ENCODE measurements at places on chromosomes 1 and 21. TPM values are rescaled to one million over a fixed set of nuclear protein-coding genes. Genes with fewer than 3 reads are reported as not detected.

DNA sequence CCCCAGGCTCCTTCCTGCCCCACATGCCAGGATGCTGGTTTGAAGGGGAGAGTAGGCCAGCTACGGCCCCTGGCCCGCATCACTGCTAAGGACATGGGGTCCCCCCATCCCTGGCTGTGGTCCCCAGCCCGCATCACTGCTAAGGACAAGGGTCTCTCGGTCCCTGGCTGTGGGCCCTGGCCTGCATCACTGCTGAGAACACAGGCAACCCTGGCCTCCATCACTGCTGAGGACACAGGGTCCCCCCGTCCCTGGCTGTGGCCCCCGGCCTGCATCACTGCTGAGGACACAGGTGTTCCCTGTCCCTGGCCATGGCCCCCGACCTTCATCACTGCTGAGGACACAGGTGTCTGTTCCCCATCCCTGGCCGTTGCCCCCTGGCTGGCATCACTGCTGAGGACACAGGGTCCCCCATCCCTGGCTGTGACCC, 448 bp upstream of the OBSCN start:
- no peaks in the 10 kb centered on the region for H3K27me3 ChIP-seq
- H3K27ac ChIP-seq, result no peak overlapping the region
- no peak overlapping the region for H3K4me3 ChIP-seq
- H3K36me3 ChIP-seq, result no peaks in the 10 kb centered on the region
- peak; percentile 70 for DNase-seq

GRCh38 chr1:52574594-52574993, 21.7 kb upstream of the TUT4 start:
- no peak overlapping the region for H3K4me3 ChIP-seq
- H3K4me1 ChIP-seq, result no peaks in the 10 kb centered on the region
- DNase-seq, result no peak
- no peak overlapping the region for H3K27ac ChIP-seq
- no peaks in the 10 kb centered on the region for H3K36me3 ChIP-seq
- no peaks in the 10 kb centered on the region for H3K27me3 ChIP-seq

DNA sequence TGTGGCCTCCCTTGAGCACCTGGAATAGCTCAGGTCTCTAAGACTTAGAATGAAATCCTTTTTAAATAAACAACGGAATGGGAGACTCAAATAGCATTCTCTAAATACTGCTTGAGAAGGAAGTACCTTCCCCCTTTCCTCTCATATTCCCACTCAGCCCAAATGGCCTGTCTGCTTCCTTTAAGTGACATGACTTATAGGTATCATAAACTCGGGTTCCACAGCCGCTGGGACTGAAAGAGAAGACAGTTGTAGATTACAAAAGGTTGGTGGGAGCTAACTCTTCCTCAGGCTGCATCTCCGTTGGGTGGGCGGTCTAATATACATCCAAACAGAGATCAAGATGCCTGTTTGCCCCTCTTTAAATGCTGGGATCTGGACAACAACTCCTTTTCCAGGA, 1.2 kb upstream of the HMCN1 start:
- H3K27me3 ChIP-seq, result no peaks in the 10 kb centered on the region
- no peaks in the 10 kb centered on the region for H3K36me3 ChIP-seq
- peak; percentile 93 for DNase-seq
- H3K4me1 ChIP-seq, result peaks cover 4% of the 10 kb centered on the region
- no peak overlapping the region for H3K27ac ChIP-seq

GRCh38 chr1:14822493-14822892, 224.0 kb downstream of the KAZN start:
- no peaks in the 10 kb centered on the region for H3K4me1 ChIP-seq
- H3K36me3 ChIP-seq, result no peaks in the 10 kb centered on the region
- H3K27ac ChIP-seq, result no peak overlapping the region
- no peak overlapping the region for H3K4me3 ChIP-seq
- no peaks in the 10 kb centered on the region for H3K27me3 ChIP-seq

LRRC53 gene
- not detected for total RNA-seq

TDRD5 gene
- 0.47 TPM for total RNA-seq

HOOK1 gene
- 55.4 TPM for total RNA-seq

PTAFR gene
- 16.4 TPM for total RNA-seq

All from kidney (tissue), 22 donors.